ENCODE measurements at places on chromosomes 7 and 10.

GRCh38 chr10:11685787-11686218 is 56.4 kb upstream of the ECHDC3 start:
- DNase-seq: no peak

DNA sequence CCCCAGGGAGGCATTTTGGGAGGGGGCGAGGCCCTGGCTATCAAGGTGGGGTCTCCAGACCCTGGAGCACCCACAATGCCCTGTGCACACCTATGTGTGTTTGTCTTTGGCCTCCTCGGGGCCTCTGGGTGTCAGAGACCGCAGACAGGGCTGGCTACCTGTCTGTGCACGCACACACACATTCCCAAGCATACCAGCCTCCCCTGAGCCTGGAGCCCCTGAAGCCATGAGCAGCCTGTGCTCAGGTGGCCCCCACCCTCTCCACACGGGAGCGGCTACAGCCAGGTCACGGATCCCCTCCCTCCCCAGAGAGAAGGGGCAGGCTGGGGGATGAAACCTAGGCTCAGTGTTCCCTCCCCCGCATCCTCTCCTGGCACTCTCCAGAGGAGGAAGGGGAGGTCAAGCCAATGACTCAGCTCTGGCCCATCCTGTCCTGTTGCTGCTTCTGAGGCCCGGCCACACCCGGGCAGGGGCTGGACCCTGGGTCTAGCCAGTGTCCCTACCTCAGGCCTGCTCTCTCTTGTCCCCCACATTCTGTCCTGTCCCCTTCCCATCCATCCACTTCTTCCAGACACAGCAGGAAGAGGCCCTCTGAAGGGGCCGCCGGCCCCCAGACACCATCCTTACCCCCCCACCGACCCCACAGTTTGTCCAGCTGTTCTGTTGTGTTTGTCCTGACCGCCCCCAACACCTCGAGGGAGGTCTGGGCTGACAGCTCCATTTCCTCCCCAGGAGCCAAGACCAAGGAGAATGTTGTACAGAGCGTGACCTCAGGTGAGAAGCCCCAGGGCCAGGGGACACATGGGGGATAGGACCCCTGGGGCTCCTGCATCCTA is 720 bp downstream of the SNCG start:
- no peak for DNase-seq

- DNase-seq: no peak
Measured at GRCh38 chr7:130758429-130759056, 24.5 kb upstream of the KLF14 start.

DNA sequence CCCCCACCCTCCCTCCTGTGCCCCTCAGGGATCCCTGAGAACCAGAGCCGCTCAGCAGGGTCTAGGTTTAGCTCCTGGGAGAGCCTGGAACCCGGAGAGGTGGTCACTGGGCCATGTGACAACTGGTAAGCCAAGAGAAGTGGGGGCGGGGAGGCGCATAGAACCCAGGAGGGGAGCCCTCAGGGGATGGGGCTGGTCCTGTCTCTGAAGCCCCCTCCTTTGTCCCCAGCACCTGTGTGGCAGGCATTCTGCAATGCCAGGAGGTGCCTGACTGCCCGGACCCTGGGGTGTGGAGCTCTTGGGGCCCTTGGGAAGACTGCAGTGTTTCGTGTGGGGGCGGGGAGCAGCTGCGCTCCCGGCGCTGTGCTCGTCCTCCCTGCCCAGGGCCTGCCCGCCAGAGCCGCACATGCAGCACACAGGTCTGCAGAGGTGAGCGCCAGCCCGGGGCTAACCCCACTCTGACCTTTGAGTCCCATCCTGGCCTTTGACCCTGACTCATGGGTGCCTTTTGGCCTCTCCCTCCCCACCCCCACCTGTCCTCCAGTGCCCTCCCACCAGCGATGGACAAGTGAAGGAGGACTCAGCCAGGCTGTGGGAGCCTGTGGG is 22.4 kb upstream of the ZNF862 start:
- DNase-seq: no peak

DNA sequence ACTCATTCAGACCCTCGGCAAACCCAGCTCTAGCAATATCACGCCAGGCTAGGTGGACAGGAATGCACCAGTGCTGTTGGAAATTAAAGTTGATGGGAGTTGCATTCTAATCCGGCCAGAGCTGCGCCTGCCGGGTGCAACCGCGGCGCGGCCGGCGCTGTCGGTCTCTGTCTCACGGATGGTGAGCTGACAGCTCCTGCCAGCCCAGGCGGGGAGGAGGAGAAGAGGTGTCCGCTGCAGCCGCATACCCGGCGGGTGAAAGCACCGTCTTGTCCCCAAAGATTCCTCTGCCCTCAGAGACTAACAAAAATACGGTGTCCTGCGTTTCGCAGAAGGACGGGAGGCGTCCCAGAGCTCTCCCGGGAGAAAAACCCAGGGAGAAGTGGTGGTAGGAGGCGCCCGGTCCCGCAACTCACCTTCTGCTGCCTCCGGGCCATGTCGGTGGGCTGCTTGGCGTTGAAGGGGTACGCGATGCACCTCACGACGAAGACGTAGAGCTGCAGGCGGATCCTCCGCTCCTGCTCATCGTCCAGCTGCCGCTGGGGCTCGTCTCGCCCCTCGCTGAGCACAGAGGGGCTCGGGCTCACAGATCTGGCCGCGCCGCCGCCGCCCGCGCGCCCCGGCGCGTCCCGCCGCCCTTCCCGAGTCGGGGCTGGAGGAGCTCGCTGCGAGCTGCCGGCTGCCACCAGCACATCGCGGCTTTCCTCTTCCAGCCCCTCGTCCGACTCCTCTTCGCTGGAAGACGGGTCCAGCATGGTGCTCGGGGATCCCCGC is 490 bp downstream of the CADPS2 start:
- no peak for DNase-seq

DNA sequence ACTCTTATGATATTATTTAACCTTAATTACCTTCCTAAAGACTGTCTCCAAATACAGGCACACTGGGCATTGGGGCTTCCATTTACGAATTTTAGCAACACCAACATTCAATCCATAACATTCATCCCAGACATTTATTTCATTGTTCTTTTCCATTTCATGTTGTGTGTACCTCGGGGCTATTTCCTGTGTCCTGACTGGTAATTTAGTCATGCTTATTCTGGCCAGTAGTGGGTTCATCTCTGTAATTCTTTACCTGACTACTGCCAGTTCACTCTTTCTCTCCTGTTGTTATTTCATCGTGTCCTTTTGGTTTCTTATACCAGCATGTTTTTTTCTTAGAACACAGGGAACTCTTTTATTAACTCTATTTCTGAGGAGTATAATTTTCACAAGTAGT is 225.7 kb downstream of the PLXDC2 start:
- DNase-seq: no peak
